Activated T-helper 2 cell treated with anti-CD3 and anti-CD28 coated beads, Interferon-gamma antibody, Interleukin-2, Interleukin-4, amounts not matched to agents 10 μg/mL and 5 μg/mL and 100 μg/mL, durations not matched to agents 14 hours and 24 hours and 36 hours (primary cell): ENCODE measurements at places on chromosomes 1 and 21.

GRCh38 chr21:43361127-43361492 lies 65.8 kb downstream of the SIK1 start:
- DNase-seq, result no peak

GRCh38 chr1:247401310-247402119 lies 14.5 kb upstream of the NLRP3 start:
- DNase-seq, result no peak

DNA sequence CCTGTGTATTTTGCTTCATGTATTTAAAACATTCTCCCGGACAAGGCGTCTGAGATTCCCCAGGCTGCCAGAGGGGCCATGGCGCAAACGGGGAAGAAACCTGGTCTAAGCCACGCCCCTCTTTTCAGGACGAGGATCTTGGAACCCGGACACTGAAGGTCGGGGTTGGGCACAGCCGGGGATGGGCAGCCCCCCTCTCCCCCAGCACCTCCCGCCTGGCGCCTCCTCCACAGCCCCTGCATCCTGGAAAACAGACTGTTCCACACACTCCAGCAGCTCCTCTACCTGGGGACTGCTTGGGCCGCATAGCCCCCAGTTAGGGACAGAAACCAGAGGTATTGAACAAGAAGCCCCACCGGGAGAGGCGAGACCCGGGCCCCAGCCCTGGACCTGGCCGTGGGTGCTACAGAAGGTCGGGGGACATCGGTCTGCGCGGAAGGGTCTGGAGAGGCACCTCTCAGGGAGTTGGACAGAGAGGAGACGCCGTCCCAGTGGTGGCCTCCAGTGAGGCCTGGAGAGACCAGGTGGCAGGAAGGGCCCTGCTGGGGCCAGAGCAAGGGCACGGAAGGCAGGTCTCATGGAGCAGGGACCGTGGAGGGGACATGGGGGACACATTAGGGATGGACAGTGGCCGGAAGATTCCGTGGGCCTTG lies 5.4 kb downstream of the TP73 start:
- no peak for DNase-seq

GRCh38 chr1:185155600-185156287 lies 1.0 kb downstream of the TRMT1L start:
- DNase-seq, result no peak

- no peak for DNase-seq
Observed at GRCh38 chr1:94934551-94934950, 7.6 kb upstream of the CNN3 start.

DNA sequence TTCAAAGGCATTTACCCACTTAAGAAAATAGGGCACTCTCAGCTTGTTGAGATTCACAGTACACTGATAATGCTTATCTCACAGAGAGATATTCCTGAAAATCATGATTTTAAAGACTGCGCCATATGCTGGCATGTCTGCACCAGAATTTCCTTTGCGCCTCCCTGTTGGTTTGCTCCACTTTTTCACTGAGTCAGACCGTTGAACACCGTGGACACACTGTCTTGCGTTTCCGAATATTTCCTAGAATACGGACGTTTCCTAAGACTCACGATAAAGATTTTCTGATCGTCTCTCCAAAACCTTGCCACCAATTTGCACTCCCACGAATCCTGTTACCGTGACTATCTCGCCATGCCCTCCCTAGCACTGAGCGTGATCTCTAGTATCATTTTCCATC lies 497 bp upstream of the C1orf115 start:
- no peak for DNase-seq

- DNase-seq, result no peak
Observed at GRCh38 chr1:95230768-95231191, 3.2 kb upstream of the RWDD3 start.

DNA sequence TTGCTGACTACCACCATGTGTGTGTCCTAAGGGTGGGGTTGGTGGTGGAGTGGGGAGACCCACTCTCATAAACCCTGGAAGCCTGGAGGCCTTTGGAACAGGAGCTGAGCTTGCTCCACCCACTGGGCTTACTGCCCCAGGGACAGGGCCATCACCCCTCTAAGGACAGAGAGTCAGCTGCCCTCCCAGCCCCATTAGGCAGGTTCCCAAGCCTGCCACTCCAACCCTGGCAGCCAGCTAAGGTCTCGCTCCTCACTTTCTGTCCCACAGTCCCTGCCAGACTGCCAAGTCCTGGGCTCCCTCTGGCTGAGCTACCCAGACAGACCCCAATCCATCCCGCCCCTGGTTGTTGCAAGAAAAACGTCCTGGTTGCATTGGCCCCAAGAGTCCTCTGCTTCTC lies 3.8 kb downstream of the NT5C1A start:
- DNase-seq, result no peak
